Lower lobe of right lung (tissue), 2 donors: ENCODE measurements at places on chromosomes 4 and X. TPM values are rescaled to one million over a fixed set of nuclear protein-coding genes. Genes with fewer than 3 reads are reported as not detected.

- no peak for DNase-seq
These were observed 5.8 kb upstream of the USP38 start for GRCh38 chr4:143178923-143179322.

DNA sequence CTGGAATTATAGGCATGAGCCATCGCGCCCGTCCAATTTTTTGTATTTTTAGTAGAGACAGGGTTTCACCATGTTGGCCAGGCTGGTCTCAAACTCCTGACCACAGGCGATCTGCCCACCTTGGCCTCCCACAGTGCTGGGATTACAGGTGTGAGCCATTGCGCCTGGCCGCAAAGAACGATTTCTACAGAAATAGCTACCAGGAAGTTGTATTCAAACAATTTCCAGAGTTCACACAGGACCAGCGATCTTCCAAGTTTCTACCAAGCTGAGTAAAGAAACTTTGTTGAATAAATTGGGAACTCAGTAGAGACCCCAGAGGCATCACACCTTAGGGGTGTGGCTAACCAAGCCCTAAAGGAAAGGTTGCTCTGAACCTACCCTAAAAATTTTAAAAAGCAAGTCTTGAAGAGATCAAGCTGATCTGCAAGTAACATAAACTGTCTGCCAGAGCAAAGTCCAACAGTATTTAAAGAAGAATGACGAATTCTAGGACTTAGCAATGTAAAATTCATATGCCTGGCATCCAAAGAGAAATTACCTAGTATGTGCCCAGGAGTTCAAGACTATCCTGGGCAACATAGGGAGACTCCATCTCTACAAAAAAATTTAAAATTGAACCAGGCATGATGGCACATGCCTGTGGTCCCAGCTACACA is 48.4 kb upstream of the USP9X start:
- DNase-seq = no peak

- DNase-seq = no peak
These were observed 4.7 kb upstream of the TCEAL1 start for GRCh38 chrX:103624111-103624510.

EPGN gene
- total RNA-seq = 2.5 TPM

CT47B1 gene
- total RNA-seq = not detected

ASIC5 gene
- total RNA-seq = not detected
